Activated effector memory CD4-positive, alpha-beta T cell treated with Interleukin-2 at 50 U/mL for 16 hours (primary cell): ENCODE measurements at places on chromosomes 2 and 18.

DNA sequence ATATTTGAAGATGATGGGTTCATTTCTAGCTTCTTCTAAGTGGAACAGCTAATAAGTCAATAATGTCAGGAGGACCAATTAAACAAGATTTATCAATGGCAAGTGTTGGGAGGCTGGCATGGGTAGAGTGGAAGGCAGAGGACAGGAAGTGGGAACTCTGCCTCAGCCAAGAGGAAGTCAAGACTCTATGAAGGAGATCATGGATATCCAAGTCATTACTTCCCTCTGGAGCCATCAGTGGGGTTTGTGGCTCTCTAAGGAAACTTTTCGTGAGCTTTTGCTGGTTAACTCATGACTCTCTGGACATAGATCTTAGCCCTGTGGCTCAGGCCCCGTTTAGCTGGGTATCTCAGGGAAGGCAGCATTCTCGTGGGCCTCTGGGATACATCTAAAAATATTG is 410.4 kb upstream of the ID2 start:
- no peak for DNase-seq

DNA sequence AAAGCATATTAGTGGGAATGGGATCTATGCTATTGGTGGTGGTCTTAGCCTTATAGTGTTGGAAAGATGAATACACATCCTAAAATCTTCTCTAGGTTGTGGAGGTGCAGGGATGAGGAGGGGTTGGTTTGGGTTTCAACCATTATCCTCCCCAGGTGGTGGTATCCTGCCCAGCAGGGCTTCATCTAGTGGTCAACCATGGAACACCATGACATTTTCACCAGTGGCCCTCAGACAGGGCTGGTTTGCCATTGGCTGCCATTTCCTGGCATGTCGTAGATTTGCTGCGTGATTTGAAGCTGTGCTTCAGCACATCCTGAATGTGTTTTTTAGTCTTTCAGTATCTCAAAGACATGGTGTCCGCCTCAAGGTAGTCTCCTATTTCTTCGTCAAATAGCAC is 391.2 kb upstream of the HNRNPA3 start:
- no peak for DNase-seq

DNA sequence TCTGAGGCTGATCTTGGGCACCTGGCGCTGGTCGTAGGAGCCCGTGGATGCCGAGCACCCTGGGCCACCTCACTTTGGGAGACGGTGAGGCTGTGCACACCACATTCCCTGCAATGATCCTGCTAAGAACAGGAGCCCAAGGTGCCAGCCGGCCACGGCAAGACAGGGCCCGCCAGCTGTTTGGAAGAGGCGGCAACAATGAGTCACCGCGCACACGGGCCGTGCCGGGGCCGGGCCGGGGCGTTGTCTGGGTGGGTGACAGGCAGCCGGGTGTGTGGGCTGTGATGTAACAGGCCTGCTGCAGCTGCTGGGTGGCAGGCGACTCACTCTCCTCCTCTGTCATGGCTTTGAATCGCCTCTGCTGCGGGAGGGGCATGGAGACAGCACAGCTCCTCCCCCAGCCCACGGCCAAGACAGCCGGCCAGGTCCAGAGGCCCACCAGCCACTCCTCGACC is 49.7 kb upstream of the ODC1 start:
- peak; percentile 55 for DNase-seq

DNA sequence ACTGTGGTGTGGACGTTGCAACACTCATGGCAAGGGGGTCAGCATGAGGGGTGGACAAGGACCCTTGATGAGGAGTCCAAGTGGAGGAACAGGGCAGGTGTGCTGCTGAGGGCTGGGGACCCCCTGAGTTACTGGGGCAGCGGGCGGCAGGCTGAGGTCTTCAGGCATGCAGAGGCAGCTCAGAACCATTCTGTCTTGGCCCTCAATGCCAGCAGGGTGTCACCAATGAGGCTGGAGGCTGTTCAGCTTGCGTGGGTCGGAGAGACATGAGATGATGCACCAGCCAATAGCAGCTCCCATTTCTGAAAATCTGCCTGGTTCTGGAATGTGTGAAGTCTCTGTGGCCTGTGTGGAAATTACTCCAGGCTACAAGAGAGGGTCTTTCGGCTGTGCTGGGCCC is 105.4 kb downstream of the INHBB start:
- no peak for DNase-seq

- no peak for DNase-seq
Observed at GRCh38 chr2:111667542-111668273, 216.3 kb downstream of the ANAPC1 start.

- DNase-seq = no peak
Observed at GRCh38 chr2:119387381-119388129, 20.8 kb downstream of the DBI start.

- no peak for DNase-seq
Observed at GRCh38 chr2:218260742-218261422, at the start of gene GPBAR1. GPBAR1 (plus strand) TSS chr2:218261015; CDS start chr2:218262725, 1,710 bp downstream.

- no peak for DNase-seq
Observed at GRCh38 chr2:200101922-200102321, 146.5 kb downstream of the MAIP1 start.

DNA sequence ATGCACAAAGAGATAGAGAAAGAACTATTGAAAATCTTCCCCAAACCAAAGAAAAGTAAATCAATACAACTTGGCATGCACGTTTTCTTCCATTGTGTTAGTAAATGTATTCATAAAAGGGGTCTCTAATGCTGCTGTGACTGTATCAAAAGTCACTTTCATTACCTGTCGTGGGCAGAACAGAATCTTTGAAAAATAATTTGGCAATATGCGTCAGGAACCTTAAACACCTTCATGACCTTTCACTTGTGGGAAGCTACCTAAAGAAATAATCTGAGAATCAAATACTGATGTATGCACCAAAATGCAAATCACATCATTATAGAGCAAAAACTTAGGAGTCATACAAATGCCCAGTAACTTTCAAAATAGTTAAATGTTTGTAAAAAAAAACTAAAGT is 105.3 kb downstream of the ARL4C start:
- no peak for DNase-seq

GRCh38 chr2:746697-747096 is 69.5 kb upstream of the TMEM18 start:
- no peak for DNase-seq

DNA sequence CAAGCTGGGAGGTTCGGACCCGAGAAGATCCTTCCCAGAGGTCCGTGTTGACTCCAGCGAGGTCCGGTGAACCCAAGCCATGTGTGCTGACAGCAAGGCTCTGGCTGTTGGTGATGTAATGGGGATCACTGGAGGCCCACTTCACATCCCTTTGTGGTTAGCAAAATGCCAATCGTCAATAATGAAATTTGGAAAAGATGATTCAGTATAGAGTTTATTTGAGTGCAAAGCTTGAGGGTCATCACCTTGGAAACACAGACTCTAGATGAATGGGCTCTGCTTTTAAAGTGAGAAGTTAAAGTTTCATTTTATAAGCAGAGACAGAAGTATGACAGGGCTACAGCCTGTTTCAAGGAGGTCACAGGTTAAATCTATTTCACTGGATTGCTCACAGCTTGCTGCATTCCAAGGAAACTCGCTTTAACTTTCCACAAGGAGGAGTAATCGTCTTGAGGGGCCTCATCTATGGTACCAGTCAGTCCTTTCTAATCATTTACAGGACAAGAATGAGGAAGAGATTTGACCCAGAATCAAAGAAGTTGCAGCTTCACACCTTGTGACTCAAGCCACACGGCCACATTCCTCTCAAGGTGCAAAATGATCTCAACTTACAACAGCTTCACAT is 140.5 kb downstream of the TPO start:
- no peak for DNase-seq

GRCh38 chr18:67463829-67464228 is 52.7 kb downstream of the DSEL start:
- no peak for DNase-seq
